ENCODE measurements at places on chromosomes 3 and 15.

GRCh38 chr3:64074060-64074459 is 50.8 kb upstream of the PSMD6 start:
- DNase-seq, result no peak

- no peak for DNase-seq
Measured at GRCh38 chr15:80003934-80004472, 33.0 kb upstream of the BCL2A1 start.

DNA sequence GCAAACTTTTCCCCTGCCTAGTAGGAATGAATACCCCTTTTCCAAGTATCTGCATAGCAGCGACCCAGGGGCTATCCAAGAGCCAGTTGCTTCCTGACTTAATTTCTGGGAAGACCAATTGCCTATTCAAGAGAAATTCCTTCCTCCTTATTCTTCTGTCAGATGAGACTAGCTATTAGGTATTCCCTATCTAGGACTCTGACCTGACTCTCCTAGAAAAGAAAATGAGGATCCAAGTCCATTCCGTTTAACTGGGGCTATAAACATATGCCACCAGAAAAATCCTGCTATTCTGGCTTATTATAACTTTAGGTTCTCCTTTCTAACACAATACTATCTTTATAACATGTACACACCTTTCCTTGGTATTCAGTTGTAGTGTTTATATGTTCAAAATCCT is 1.7 kb downstream of the HHLA2 start:
- DNase-seq, result no peak

DNA sequence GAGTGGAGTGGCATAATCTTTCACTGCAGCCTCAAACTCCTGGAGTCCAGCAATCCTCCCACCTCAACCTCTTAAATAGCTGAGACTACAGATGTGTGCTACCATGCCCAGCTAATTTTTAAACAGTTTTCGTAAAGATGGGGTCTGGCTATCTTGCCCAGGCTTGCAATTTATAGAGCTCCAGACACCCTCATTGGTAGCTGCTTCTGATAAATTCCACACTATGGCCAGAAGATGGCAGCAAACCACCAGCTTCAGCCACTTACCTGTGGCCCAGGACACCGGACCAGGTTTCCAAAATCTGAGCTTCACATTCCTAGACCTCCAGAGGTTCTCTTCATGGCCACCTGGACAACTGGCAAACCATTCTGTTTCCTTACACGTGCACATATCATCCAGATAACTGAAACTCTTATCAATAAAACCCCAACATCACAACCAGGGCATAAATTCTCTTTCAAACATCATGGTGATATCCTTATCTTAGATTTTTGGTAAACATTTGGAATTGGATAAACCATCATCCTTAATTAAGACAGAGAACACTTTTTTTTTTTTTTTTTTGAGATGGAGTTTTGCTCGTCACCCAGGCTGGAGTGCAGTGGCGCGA is 28.9 kb downstream of the FBXW12 start:
- peak; percentile 67 for DNase-seq

GRCh38 chr3:136733317-136733833 is 18.8 kb downstream of the STAG1 start:
- no peak for DNase-seq

DNA sequence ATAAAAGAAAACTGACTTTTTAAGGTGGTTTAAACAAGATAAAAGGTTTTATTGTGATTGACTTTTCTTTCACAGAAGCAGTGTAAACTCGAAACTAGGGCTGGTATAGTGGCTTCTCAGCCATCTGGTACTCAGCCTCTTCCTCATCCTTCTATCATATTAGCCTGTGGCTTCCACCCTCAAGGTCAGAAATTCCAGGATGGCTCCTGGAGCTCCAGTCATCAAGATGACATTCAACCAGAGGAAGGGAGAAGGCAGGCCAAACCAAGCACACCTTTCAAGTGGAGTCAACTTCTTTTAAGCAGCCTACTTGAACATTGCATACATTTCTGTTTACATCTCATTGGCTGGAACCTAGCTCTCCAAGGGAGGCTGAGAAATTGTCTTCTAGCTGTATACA is 1.3 kb upstream of the MESD start:
- DNase-seq, result no peak

DNA sequence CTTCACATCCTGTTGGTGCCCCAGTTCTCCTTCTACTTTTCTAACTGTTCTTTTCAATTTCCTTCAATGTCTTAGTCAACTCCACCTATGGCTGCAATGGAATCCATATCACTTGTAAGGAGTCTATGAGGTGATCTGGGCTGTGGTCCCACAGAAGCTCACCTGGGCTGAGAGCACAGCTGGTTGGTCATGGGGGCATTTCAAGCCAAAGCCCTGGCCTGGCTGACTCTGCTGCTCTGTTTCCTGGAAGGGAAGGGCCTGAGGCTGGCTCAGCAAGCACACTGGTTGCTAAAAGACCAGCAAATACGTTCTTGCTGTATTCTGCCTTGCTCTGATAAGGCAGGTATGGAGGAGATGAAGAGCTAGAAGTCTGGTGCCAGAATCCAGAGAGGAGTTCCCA is 29.0 kb downstream of the AMOTL2 start:
- no peak for DNase-seq

- no peak for DNase-seq
Measured at GRCh38 chr15:80072285-80072994, 13.0 kb downstream of the ZFAND6 start.

- peak; percentile 44 for DNase-seq
Measured at GRCh38 chr3:189563853-189564563, 67.2 kb upstream of the TP63 start.

GRCh38 chr3:99659032-99659431 is 20.6 kb downstream of the COL8A1 start:
- peak; percentile 47 for DNase-seq

- no peak for DNase-seq
Measured at GRCh38 chr3:10975695-10976234, 16.8 kb upstream of the SLC6A1 start.

- DNase-seq, result no peak
Measured at GRCh38 chr15:46930426-46930825, 786.9 kb upstream of the SEMA6D start.
